Calu3 (cell line): ENCODE measurements at places on chromosomes 5 and 9. TPM values are rescaled to one million over a fixed set of nuclear protein-coding genes. Genes with fewer than 3 reads are reported as not detected.
A peak's percentile ranks its signal among the peaks of the same experiment; 100 is the strongest.

- DNase-seq: no peak
- H3K4me3 ChIP-seq: no peak overlapping the region
- H3K4me1 ChIP-seq: no peaks in the 10 kb centered on the region
- peaks cover 26% of the 10 kb centered on the region for H3K27me3 ChIP-seq
- H3K27ac ChIP-seq: no peak overlapping the region
- no peaks in the 10 kb centered on the region for H3K36me3 ChIP-seq
These were observed 74.0 kb upstream of the RXRA start for GRCh38 chr9:134252084-134252830.

- no peak for DNase-seq
- peaks cover 69% of the 10 kb centered on the region for H3K4me1 ChIP-seq
- peaks cover 48% of the 10 kb centered on the region for H3K36me3 ChIP-seq
- H3K27me3 ChIP-seq: no peaks in the 10 kb centered on the region
- H3K27ac ChIP-seq: no peak overlapping the region
- no peak overlapping the region for H3K4me3 ChIP-seq
These were observed 20.1 kb downstream of the DAPK1 start for GRCh38 chr9:87517732-87518131.

AQP3 gene
- total RNA-seq: 4.6 and 10.4 TPM in 2 replicates

GAPT gene
- total RNA-seq: not detected in 2 replicates

GRCh38 chr5:154047324-154047723, 8.6 kb downstream of the MFAP3 start:
- H3K27me3 ChIP-seq: no peaks in the 10 kb centered on the region
- no peaks in the 10 kb centered on the region for H3K36me3 ChIP-seq
- H3K4me1 ChIP-seq: no peaks in the 10 kb centered on the region
- no peak overlapping the region for H3K27ac ChIP-seq

- no peak for DNase-seq
- no peaks in the 10 kb centered on the region for H3K36me3 ChIP-seq
- H3K27ac ChIP-seq: no peak overlapping the region
- no peaks in the 10 kb centered on the region for H3K4me1 ChIP-seq
- H3K4me3 ChIP-seq: no peak overlapping the region
- H3K27me3 ChIP-seq: no peaks in the 10 kb centered on the region
These were observed 258.1 kb upstream of the EDIL3 start for GRCh38 chr5:84642795-84643194.

- H3K27ac ChIP-seq: no peak overlapping the region
- H3K4me1 ChIP-seq: no peaks in the 10 kb centered on the region
- H3K4me3 ChIP-seq: no peak overlapping the region
- no peaks in the 10 kb centered on the region for H3K36me3 ChIP-seq
- peaks cover 14% of the 10 kb centered on the region for H3K27me3 ChIP-seq
These were observed 109.6 kb downstream of the TRIM32 start for GRCh38 chr9:116796669-116797068.

PRRT1B gene
- total RNA-seq: not detected in 2 replicates

- no peaks in the 10 kb centered on the region for H3K27me3 ChIP-seq
- H3K27ac ChIP-seq: peak overlapping the region; percentile 29
- peaks cover 10% of the 10 kb centered on the region for H3K36me3 ChIP-seq
- peaks cover 76% of the 10 kb centered on the region for H3K4me1 ChIP-seq
These were observed 5.2 kb downstream of the TNFAIP8 start for GRCh38 chr5:119360905-119361593.

SPATA31A3 gene
- total RNA-seq: not detected in 2 replicates

GRCh38 chr5:66639037-66639436, 42.8 kb downstream of the MAST4 start:
- no peaks in the 10 kb centered on the region for H3K36me3 ChIP-seq
- no peak overlapping the region for H3K27ac ChIP-seq
- H3K27me3 ChIP-seq: peaks cover 27% of the 10 kb centered on the region

- H3K4me3 ChIP-seq: no peak overlapping the region
- H3K36me3 ChIP-seq: no peaks in the 10 kb centered on the region
- H3K27ac ChIP-seq: no peak overlapping the region
- peaks cover 8% of the 10 kb centered on the region for H3K4me1 ChIP-seq
- no peaks in the 10 kb centered on the region for H3K27me3 ChIP-seq
These were observed 7.6 kb upstream of the SLC30A5 start for GRCh38 chr5:69086206-69086605.

DNA sequence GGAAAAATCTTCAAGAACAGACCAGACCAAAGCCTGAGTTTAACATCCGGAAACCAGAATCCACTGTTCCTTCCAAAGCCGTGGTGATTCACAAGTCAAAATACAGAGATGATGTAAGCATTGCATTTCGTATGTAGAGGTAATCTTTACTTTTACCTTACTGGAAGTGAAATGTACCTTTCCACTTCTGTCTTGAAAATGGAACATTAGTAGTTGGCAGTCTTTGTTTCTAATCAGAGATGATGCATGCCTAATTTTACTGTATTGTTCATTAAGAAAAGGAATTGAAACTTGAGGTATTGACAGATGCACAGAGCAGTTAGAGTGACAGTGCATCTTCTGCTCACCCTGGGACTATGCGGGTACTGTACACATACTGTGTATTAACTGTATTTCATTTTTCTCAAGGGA, 34.6 kb downstream of the HABP4 start:
- H3K27ac ChIP-seq: no peak overlapping the region
- H3K27me3 ChIP-seq: no peaks in the 10 kb centered on the region
- H3K4me3 ChIP-seq: no peak overlapping the region
- no peak for DNase-seq

- peaks cover 34% of the 10 kb centered on the region for H3K4me1 ChIP-seq
- peak; percentile 7 for DNase-seq
- H3K27ac ChIP-seq: peak overlapping the region; percentile 58
- H3K36me3 ChIP-seq: peaks cover 40% of the 10 kb centered on the region
- H3K27me3 ChIP-seq: no peaks in the 10 kb centered on the region
These were observed 42.8 kb downstream of the ACO1 start for GRCh38 chr9:32427111-32427873.

DNA sequence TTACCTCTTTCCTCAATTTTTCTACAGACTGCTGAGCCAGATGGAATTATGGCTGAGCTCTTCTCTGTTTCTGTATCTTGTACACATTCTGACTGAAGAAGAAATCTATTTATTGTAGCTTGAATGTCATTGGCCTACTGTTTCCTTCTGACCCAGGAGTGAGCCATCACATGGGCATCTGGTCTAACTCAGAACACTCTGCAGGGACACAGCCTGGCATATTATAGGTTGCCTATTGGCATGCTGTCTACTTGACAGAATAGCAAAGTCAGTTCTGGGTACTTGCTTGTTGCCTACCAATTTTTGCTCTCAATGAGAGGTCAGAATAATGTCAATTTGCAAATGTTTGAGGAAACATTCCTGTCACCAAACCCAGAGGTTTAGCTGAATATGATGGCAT, 7.3 kb downstream of the PCDHAC2 start:
- no peaks in the 10 kb centered on the region for H3K36me3 ChIP-seq
- DNase-seq: no peak
- H3K4me3 ChIP-seq: no peak overlapping the region
- H3K27me3 ChIP-seq: no peaks in the 10 kb centered on the region
- no peak overlapping the region for H3K27ac ChIP-seq

SPOCK1 gene
- total RNA-seq: 3.2 and 3.3 TPM in 2 replicates

GRCh38 chr5:157388111-157388710, 71.8 kb upstream of the NIPAL4 start:
- H3K27me3 ChIP-seq: no peaks in the 10 kb centered on the region
- DNase-seq: no peak
- H3K27ac ChIP-seq: peak overlapping the region; percentile 66

DNA sequence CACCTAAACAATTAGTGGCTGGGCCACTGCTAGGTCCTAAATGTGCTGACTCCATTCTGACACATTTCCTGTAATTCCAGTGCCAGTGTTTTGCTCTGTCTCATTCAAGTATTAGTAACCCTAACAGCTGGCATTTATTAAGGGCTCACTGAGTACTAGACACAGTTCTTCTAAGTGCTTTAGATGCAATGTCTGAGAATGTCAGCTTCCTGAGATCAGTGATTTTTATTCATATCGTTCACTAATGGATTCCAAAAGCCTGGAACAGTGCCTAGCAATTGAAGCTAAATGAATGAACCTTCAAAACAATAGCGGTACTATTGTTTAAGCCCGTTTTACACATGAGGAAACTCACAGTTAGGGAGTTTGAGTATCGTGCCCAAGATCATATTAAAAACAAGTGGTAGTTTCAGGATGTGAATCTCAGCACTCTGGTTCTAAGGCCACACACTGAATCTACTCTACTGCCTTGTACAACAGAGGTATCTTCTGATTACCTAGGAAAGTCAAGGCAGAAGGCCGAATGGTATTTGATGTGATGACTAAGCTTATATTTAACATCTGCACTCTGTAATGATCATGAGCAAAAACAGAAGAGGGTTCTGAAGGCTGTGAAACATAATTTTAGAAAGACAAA, 304.0 kb downstream of the PJA2 start:
- no peak overlapping the region for H3K27ac ChIP-seq
- H3K4me3 ChIP-seq: no peak overlapping the region
- no peak for DNase-seq
- H3K27me3 ChIP-seq: no peaks in the 10 kb centered on the region
- no peaks in the 10 kb centered on the region for H3K36me3 ChIP-seq

GRCh38 chr9:34459941-34460340, 1.3 kb downstream of the DNAI1 start:
- peaks cover 27% of the 10 kb centered on the region for H3K36me3 ChIP-seq
- H3K4me1 ChIP-seq: peaks cover 13% of the 10 kb centered on the region
- no peak overlapping the region for H3K27ac ChIP-seq
- peak overlapping the region; percentile 88 for H3K4me3 ChIP-seq
- peaks cover 37% of the 10 kb centered on the region for H3K27me3 ChIP-seq
- no peak for DNase-seq

DNA sequence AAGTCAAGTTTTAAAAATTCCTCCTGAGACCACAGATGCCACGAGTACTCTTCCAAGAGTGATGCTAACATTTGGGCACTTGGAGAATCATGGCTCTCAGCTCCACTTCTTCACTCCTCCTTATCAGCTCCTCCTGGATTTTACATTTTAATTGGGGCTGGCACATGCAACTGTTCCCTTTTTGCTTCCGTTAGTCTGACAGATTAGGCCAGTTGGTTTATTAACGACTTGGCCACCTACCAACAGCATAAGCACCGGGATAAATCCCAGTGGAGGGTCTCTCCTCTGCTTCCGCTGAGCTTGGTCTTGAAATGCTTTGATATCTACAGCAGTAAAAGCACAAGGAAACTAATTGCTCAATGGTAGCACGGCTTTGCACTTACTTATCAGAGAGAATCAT, 134.6 kb upstream of the RASEF start:
- no peaks in the 10 kb centered on the region for H3K4me1 ChIP-seq
- H3K27ac ChIP-seq: no peak overlapping the region

DNA sequence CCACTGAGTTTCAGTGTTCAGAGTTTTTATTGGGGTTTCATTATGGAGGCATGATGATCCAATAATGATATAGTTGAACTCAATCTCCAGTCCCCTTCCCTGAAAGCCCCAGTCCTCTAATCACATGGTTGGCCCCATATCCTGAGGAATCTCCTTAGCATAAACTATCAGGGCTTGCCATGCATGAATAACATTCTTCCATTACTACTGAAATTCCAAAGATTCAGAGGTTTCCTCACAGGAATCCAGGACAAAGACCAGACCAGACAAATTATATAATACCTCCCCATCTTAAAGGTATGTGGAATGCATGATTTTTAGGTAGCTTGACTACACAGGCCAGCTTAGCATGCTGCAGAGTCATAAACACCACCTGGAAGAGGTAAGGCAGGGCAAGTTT, 15.5 kb upstream of the LRRTM2 start:
- DNase-seq: no peak
- no peaks in the 10 kb centered on the region for H3K27me3 ChIP-seq
- H3K27ac ChIP-seq: no peak overlapping the region
- peaks cover 9% of the 10 kb centered on the region for H3K4me1 ChIP-seq
- no peak overlapping the region for H3K4me3 ChIP-seq

GRCh38 chr9:27601396-27601795, 28.1 kb upstream of the C9orf72 start:
- no peak overlapping the region for H3K4me3 ChIP-seq
- H3K27me3 ChIP-seq: no peaks in the 10 kb centered on the region
- no peaks in the 10 kb centered on the region for H3K4me1 ChIP-seq

- no peak for DNase-seq
- H3K36me3 ChIP-seq: no peaks in the 10 kb centered on the region
- H3K27ac ChIP-seq: no peak overlapping the region
- H3K4me1 ChIP-seq: no peaks in the 10 kb centered on the region
- no peak overlapping the region for H3K4me3 ChIP-seq
These were observed 45.9 kb downstream of the BARX1 start for GRCh38 chr9:93909242-93909616.
